ENCODE measurements at places on chromosomes 4 and X. TPM values are rescaled to one million over a fixed set of nuclear protein-coding genes. Genes with fewer than 3 reads are reported as not detected.

GRIA3 gene
- not detected for total RNA-seq

DNA sequence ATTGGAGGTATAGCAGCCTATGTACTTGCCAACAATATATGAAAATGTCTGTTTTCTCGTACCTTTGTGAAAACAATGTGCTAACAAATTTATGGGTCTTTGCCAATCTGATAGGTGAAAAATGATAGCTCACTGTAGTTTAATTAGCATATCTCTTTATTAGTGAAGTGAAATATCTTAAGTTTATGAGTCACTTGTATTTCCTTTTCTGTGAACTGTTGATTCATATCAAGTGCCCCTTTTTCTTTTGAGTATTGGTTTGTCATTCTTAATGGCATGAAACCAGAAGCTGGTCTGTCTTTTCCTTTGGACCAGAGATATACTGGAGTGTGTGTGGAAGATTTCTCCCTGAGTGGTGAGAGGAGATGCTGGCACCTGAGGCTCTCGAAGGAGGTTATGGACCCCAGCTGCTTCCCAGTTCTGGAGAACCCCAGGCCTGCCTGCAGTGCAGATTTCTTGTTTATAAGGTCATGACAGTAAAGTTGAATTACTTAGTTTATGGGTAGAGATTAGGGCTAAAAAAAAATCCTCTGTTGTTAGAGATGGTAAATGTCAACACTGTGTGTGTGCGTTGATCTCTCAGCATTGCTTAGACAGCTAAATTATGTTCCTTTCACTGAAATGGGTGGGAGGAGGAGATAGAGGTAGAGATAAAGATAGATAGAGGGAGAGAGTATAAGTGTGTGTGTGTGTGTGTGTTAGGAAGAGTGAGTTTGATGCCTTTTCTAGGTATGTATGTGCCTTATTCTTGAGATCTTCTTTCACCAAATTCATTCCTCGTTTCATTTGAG is 89.9 kb downstream of the REPS2 start:
- no peak for DNase-seq

DNA sequence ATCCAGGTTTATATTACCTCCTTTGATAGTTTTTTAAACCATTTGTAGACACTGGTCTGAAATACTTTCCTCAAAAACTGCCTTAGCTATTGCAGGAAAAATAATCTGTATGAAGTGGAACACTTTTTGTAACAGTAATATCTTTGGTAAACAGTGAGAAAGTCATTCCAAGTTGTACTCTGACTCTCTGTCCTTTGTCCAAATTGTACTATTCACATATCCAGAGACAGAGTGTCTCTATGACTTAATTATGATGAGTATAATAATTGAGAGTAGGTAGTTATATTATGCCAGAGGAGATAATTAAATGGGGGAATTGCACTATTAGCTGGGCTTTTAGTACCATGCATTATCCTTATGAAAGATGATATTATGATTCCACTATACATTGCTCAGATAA is 112.6 kb upstream of the LCORL start:
- DNase-seq, result no peak

BOD1L1 gene
- total RNA-seq, result 24.0 TPM

SMIM31 gene
- not detected for total RNA-seq

GRCh38 chr4:156298230-156298629 is 344.6 kb upstream of the CTSO start:
- peak; percentile 4 for DNase-seq

UGT8 gene
- total RNA-seq, result not detected

CLGN gene
- under 0.01 TPM for total RNA-seq

COL25A1 gene
- under 0.01 TPM for total RNA-seq

GRCh38 chrX:103211012-103211715 is 3.7 kb upstream of the BEX4 start:
- DNase-seq, result peak; percentile 53

GRCh38 chrX:2664502-2664901 is 26.6 kb upstream of the CD99 start:
- no peak for DNase-seq

GPC4 gene
- 0.22 TPM for total RNA-seq

GRCh38 chr4:16598597-16599206 is 299.7 kb downstream of the LDB2 start:
- DNase-seq, result peak; percentile 65

DNA sequence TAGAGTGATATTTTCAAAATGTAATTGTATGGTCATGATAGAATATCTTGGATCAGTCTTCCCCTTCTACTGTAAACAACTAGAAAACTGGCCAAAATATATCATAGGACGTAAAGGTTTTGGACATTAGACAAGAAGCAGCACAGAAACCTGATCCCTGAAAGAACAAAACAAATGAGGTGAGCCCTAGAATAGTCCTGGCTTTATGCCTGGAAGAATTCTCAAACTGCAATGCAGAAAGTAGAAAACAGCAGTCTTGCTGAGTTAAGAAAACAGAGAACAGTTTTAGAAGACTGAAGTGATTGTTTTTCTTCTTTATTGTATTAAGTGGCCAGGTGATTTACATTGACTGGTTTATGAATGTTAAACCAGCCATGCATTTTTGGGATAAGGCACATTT is 19.5 kb downstream of the NSUN7 start:
- no peak for DNase-seq

DNA sequence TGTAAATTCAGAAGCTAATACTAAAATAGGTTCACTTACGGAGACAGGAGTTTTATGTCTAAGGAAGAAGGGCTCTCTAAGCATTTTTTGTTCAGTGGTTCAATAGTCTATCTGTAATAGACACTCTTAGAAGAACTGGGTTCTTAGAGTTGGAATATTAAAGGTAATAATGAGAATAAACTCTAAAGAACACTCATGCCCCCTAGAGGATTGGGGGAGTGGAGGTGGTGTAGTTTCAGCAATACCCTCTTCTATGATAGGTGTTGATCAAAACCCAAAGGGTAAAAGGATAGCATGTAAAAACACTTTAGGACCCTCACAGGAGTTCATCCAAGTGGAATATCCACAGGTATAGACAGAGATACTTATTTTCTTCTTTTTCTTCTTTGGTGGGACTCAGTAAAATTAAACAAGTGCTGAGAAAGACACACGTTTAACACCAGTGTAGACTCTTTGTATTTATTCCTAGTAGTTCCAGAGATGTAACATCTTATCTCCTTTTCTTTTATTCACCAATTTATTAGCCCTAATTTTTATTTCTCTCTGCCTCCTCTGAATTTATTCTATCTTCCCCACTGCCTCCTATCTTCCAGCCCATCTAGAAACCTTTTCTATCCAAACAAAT is 25.7 kb upstream of the MND1 start:
- peak; percentile 72 for DNase-seq

ANXA10 gene
- 0.99 TPM for total RNA-seq

DNA sequence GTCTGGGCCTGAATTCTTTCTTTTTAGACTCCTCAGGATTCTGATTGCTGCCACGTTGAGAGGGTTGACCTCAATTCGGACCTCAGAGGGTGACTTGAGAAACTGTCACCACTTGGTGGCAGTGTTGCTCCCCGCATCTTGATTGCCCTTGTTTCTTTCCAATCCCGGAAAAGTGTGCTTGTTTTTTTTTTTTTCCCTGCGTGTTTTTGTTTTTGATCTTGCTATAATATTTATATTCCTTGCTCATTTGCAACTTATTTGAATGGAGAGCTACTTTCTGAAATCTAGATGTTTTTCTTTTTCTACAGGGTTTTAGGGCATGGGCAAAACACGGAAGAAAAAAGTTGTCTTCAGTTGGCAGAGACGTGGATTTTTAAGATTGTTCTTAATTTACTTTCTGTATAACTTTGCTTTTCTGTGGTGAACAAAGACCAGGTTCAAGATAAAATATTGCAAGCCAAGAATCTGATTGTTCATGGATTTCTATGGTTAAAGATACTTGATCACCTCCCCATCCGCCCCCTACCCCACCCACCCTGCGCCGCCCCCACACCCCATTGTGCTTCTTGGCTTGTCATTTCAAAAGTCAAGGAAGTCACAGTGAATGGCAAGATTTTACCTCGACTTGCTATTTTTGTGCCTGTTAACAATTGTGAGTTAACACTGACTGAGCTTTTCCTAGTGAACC is 102.0 kb downstream of the PTTG2 start:
- DNase-seq, result peak; percentile 90

GRCh38 chrX:136256026-136256425 is 4.8 kb upstream of the MAP7D3 start:
- DNase-seq, result no peak

All from lung microvascular endothelial cell (primary cell).